IPS-NIHi11 (cell line): ENCODE measurements at places on chromosomes 3 and 15.

- DNase-seq, result no peak
These were observed 15.6 kb upstream of the CERS3 start for GRCh38 chr15:100544338-100544841.

GRCh38 chr15:36758800-36759199, 179.4 kb downstream of the CDIN1 start:
- DNase-seq, result no peak

DNA sequence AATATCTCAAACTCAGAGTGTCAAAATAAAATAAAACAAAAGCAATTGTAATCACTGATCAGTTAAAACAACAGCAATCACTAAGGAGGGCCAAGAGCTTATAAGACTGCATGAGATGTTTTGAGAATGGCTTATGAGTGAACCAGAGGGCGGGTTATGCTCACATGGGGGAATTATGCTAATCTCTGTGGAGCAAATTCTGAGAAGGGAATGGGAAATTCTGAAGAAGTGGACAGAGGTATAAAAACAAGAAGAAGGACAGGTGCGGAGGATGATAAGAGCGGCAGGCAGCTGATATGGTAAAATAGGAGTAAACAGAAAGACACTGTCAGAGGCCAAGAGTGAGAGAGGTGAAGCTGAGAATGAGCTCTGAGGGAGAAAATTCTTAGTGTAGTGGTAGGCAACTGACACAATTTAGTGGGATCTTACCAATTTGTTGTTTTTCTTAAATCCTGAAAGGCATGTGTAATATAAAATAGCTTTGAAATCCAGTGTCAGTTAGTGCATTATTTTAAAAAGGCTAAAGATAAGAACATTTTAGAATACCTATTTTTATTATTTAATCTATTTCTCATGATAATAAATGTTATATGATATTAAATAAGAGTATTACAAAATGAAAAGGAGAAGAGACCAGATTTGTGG, 133.8 kb downstream of the SPATA16 start:
- DNase-seq, result no peak

GRCh38 chr3:126567696-126568438, 9.1 kb upstream of the C3orf22 start:
- peak; percentile 62 for DNase-seq

DNA sequence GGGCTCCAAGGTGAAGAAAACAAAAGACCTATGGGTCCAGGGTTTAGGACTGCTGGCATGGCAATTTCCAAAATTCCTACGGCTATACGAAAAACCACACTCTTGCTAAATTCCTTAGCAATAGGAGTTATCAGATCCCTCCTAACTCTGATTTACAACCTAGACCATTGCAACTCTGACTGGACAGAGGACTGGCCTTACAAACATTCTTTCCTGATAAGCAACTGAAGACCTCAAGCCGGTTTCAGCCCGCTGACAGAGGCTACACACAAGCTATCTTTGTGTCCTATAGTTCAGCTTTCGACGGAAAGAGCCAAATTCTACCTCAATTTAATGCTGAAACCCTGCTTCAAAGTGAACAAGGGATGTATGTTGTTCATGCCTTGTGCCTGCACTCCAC, 38.3 kb upstream of the AGBL1 start:
- DNase-seq, result no peak

- no peak for DNase-seq
These were observed 10.6 kb downstream of the PLA2G4F start for GRCh38 chr15:42145546-42146455.

DNA sequence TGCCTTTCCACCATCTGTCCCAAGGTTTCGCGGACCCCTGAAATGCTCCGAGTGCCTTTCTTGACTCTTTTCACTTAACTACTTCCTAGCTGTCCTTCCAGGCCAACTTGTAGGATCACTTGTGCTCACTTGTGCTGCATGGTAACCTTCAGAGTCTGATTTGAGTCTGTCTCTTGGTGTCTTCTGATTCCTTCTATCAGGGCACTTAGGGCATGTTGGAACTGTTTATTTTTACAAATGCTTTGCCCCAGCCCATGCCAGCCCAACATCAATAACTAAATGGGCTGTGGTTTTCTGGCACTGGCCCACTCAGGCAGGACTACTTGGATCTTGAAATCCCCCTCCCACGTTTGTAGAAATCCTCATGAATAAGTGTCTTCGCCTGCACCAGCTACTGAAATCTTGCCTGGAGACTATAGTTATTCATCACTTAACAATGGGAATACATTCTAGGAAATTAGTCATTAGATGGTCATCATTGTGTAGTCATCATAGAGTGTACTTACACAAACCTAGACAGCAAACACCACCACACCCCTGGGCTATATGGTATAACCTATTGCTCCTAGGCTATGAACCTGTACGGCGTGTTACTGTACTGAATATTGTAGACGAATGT, 123.1 kb upstream of the STRIT1 start:
- DNase-seq, result no peak

DNA sequence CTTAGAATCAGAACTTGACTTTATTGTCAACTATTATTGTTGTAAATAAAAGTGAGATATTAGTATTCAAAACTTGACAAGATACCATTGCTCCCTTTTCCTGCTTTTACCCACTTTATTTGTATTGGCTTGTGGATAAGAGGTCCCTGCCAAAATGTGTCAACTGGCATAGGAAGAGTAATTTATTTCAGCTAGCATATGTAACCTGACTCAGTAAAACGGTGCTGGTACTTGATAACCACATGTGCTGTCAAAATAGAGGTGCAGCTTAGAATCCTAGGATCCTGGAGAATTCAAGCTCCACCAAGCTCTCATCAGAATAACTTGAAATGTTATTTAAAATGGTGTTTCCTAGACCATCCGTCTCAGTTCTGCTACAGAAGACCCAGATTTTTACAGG, 90.2 kb upstream of the TGFBR2 start:
- DNase-seq, result no peak

- DNase-seq, result no peak
These were observed 801 bp downstream of the CA12 start for GRCh38 chr15:63380808-63381282.

- DNase-seq, result no peak
These were observed 24.3 kb downstream of the THBS1 start for GRCh38 chr15:39605146-39605545.

DNA sequence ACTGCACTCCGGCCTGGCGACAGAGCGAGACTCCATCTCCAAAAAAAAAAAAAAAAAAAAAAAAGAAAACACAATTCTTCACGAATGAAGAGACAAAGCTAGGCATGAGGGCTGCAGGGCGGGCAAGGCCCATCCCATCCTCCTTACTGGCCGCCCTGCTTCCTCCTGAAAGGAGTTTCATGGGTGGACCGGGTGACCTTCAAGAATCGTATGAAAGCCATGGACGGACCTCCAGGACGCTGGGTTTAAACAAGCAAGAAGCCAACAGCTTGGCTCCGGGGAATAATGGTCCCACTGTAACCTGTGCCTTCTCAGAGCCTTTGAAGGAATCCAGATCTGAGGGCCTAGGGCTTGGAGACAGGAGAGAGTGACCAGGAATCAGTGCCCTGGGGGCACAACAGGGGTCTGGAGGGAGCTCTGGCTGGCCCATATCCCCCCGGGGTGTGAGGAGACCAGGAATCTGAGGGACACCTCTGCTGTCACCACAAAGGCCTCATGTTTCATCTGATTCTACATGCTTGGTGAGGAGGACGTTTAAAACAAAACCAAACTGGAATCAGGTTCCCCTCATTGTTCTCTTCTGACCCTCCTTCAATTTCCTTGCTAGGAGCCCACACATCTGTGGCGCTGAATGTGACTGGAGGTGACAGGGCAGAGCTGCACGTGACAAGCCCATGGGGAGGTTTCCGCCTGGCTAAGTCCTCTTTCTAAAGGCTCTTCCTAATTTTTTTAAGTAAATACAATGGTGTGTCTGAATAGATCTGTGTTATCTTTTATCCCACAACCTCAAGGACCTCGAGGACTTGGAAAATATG, 46.1 kb downstream of the WHAMM start:
- DNase-seq, result no peak

- DNase-seq, result peak; percentile 39
These were observed 232.7 kb upstream of the ATP10A start for GRCh38 chr15:26095710-26096330.

DNA sequence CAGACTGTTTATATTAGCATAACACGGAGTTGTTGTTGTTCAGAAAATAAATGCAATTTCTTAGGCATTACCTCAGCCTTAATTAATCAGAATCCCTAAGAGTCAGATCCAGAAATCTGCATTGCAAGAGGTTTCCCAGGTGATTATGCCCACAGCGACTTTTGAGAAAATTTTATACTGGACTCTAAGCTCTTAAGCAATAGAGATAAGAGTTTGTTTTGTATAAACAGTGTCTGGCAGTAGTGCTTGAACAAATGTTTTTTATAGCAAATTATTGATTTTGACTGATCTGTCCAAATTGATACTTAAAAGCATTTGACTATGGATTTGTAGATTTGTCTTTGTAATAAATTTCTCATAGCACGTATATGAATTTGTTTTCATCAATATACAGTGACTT, 92.8 kb downstream of the ZBBX start:
- no peak for DNase-seq

DNA sequence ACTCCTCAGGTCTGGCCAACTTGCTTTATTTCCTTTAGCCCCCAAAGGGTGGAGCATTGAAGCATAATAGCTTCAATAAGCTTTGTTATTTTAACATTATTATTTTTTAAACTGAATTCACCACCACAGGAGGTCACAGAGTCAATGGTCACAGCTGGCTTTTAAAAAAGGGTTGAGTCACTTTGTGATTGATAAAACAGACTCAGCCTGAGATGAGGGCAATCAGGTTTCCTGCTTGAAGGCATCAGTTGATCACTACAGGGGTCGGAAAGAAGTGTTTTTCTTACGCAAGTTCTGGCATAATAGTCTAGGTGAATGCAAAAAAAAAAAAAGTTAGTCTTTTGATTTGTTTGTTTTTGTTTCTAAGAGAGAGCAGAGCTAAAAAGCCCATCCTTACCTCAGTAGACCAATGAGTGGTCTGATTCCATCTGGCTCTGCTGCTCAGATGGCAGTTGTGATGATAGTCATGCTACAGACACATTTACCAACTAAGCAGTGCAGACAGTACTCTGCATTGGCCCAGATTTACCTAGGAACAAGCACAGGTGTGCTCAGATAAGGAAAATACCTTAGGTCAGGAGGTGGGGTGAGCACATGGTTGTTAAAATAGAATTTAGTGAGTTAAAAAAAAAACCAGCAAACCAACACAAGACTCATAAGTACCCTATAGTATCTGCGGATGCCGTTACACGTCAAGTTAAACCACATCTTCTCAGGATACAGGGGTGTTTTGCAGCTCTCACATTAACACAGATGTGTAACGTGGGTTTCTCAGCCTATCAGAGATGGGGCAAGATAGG, 22.6 kb downstream of the ZNF80 start:
- peak; percentile 39 for DNase-seq

GRCh38 chr3:46544771-46545503, 21.2 kb downstream of the LRRC2 start:
- no peak for DNase-seq

DNA sequence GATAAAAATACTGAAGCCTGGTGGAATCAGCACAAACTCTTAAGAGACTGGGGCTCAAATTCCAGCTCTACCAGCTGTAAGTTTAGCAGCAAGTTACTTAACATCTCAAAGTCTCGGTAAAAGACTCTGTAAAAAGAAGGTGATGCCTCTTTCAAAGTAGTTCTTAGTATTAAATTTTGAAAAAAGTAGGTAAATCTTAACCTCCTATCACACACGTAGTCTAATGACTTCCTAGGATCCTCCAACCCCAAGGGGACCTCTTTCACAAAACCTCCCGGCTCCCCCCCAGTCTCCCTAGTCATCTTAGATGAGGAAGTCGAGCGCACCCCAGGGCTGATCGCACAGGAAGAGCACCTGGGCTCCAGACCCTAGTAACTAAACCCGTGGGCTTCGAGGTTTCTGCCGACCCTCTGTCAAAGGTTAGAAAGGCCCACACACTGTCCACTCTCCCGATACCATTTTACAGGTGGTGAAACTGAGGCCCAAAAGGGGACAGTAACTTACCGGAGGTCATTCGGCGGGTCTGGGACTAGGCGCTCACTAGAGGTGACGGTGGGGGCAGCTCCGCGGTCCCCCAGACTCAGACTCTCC, 427 bp downstream of the MBD4 start:
- peak; percentile 33 for DNase-seq

DNA sequence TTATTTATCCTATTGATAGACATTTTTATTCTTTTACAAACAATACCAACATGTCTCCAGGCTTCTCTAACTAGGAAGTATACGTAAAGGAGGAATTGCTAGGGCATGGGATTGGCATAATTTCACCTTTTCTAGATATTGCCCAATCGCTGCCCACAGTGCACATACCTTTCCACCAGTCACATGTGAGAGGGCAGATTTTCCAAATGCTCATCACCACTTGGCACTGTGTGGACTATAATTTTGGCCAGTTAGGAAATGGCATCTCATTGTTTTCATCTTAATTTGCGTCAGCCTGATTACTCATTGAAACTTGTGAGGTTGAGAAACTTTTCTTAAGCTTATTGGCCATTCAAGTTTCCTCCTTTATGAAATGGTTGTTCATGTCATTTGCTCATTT, 57.4 kb upstream of the POLR2M start:
- DNase-seq, result no peak

DNA sequence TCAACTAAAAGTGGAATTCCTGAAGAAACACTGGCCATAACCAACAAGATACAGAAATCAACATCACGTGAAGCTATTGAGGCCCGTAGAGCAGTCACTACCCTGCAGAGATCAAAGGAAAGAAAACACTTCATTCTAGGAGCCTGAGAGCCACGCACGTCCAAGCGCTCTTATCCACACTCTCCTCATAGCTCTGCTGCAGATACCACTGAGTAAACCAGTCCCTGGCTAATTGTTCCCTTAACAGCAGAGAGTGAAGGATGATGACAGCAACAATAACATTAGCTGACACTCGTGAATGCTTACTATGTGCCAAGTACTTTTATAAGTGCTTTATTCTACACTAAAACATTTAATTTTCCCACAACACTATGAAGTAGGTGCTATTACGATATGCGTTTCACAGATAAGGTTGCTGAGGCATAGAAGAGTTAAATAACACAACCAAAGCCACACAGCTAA, 271.0 kb upstream of the GADL1 start:
- no peak for DNase-seq
